Stimulated activated CD8-positive, alpha-beta memory T cell treated with anti-CD3 and anti-CD28 coated beads, Interleukin-4, amount 100 ng/mL, for 4 hours (primary cell): ENCODE measurements at places on chromosomes 11 and 22.

DNA sequence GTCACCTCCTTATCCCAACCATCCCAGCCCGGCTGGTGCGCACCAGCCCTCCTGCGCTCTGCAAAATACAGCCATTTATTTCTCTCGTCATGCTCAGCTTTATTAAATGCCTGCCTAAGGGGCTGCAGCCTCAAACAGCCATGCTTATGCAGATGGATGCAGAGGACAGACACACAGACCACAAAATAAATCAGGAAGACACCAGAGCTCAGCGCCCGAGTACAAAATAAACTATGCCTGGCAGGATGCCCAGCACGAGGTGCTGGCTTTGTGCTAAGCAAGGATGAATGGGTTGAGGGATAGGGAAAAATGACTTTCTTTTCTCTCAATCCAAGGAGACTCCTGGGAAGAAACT is 70.5 kb downstream of the RPUSD4 start:
- no peak for DNase-seq

GRCh38 chr11:111766834-111767142 is 599 bp upstream of the PPP2R1B start:
- no peak for DNase-seq

DNA sequence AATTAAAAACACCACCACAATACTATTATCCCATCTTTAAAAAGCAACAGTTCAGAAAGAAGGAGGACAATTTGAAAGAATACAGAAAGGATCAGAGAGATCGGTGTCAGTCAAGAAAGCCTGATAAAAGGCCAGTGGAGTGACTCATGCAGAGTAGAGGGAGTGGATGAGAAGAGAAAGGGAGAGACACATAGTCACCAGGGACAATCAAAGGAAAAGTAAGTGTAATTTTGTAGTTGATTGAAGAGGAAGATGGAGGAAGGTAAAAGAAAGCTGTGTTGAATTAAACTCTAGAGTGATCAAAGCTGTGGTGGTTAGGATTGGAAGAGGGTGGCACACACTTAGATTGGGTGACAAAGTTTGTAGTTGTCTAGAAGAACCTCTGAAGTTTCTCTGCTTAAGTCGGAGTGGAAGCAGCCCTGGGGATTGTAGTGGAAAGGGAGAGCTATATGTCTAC is 14.1 kb downstream of the SPECC1L start:
- DNase-seq = no peak

DNA sequence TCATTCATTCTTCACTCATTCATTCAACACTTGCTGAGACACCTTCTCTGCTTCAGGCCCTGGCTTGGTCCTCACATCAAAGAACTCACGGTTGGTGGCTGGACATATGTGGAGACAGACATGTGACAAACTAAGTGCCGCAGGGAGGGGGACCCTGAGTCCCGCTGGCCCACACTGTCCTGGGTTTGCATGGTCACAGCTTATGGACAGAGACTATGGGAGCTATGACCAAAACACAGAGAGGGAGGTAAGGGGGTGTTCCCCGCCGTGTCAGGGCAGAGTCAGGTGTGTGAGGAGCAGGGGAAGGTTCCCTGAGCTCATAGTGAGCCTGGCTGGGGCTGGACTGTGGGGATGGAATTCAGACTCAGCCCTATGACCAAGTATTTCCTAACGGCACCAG is 123.1 kb downstream of the MPPED1 start:
- DNase-seq = no peak

DNA sequence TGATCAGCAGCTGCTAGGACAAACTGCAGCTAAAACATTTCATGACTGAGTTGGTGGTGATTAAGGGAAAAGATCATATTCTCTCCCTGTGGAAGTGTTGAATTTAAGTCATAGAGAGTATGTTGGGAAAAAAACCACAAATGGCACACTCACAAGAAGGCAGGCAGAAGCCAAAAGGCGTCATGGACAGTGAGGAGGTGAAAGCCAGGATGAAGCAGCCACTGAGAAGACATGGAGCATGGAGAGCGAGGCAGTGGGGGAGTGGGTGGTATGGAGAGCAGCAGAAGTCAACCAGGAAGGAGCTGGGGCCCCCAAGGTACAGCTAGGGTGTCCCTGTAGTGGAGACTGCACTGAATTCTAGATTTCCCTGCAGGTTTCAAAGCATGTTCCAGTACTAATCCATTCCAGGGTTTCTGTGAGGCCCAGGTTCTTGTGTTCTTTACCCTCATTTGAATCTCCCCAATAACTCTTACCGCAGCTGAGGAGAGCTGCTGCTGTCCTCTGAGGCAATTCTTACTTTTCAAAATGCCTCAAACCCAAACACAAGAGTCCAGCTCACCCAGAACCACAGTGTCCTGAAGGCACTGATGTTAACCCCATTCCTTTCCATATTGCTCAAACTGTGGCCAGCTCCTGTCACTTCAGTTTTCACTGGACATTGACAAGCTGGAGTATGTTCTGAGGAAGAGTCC is 191.8 kb upstream of the E2F8 start:
- DNase-seq = no peak

DNA sequence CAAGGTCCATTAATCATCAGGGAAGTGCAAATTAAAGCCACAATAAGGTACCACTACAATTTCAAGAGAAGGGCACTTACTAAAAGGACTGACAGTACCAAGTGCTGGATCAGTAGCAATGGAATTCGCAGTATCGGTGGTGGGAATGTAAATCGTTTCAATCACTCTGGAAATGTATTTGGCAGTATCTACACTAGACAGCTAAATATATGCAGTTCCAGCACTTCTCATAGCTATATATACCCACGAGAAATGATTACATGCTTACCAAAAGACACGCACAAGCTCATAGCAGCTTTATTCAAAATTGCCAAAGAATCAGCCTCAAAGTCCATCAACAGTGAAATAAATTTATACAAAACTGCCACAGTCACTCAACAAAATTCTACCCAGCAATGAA is 4.4 kb upstream of the ZNF280B start:
- no peak for DNase-seq

DNA sequence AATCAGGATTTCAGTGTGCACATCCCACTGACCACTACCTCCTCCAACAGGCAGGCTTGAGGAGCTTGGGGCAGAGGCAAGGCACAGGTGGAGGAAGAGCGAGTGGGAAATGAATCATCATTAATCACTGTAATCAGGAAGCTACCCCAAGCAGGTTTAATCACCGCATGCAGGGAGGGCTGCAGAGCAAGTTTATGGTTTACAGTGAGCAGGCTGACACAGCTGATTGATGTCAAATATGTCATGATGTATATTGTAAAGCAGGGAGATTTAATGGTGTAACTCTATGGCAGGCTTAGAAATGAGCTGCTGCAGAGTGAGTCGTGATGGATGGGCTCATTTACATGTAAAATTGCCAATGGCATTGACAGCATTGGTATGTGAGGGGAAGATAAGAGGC is 441.0 kb downstream of the NTM start:
- no peak for DNase-seq

DNA sequence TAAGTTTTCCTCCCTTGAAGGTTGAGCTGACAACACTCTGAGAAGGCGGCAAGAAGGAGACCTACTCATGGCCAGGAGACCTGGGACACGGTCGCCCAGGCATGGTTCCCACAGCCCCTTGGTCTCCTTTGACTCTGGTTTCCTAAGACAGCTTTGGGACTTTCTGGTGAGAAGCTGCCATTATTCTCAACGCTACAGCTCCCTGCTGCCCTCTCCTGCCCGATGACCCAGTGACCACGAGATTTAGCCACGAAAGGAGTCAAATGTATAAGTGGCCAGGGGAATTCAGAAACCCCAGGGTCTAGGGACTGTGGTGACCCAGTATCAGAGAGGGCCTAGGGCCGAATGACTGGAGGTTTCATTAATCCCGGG is 699 bp upstream of the SDF2L1 start:
- DNase-seq = no peak

GRCh38 chr11:43585877-43586608 is 94.5 kb upstream of the HSD17B12 start:
- no peak for DNase-seq
